ENCODE measurements at places on chromosomes 16 and 17. TPM values are rescaled to one million over a fixed set of nuclear protein-coding genes. Genes with fewer than 3 reads are reported as not detected.

DNA sequence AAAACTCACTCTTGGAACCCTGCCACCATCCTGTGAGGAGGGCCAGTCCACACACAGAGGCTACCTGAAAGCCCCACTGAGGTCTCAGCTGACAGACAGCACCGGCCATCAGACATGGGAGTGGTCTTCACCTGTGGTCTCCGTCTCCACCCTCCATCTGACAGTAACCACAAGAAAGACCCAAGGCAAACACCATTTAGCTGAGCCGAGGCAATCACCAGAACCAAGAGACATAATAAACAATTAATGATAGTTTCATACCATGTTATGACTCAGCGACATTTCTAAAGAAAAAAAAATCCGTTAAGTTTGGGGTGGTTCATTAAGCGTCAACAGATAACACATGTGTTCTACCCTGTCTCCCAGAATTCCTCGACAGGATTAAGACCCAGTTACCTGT is 6.1 kb upstream of the EVPLL start:
- no peaks in the 10 kb centered on the region for H3K4me1 ChIP-seq
- H3K27ac ChIP-seq = no peak overlapping the region
- no peak for DNase-seq
- no peaks in the 10 kb centered on the region for H3K27me3 ChIP-seq

DNA sequence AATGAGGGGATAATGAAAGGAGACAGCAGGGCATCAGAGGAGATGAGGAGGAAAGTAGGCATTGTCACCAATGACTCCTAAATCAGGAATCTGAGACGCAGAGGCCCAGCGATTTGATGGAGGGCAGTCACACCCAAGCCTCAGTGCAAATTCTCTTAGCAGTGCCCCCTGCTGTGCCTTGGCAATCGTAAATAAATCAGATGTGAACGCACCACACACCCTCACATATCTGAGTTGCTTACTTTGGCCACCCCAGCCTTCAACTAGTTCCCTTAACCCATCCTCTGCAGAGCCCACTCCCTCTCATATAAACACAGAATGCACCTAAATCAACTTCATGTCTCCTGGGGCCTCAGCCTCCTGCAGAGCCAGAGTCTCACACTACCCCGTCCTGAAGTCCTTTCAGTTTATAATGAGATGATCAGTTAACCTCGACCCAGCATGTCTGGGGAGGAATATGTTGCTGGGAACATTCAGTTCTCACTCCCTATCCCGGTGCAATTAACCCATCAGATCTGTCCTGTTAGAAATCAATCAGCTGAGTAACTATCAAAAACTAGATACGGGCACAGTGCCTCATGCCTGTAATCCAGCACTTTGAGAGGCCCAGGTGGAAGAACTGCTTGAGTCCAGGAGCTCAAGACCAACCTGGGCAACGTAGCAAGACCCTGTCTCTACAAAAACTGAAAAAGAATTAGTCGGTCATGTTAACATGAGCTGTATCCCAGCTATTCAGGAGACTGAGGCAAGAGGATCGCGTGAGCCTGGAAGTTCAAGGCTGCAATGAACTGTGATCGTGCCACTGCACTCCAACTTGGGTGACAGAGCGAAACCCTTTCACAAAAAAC is 78.4 kb downstream of the SLC39A11 start:
- DNase-seq = peak; percentile 13
- no peak overlapping the region for H3K4me3 ChIP-seq
- H3K36me3 ChIP-seq = no peaks in the 10 kb centered on the region

GRCh38 chr17:13594762-13595598 is 6.7 kb downstream of the HS3ST3A1 start:
- H3K4me3 ChIP-seq = no peak overlapping the region
- no peak overlapping the region for H3K27ac ChIP-seq
- no peaks in the 10 kb centered on the region for H3K36me3 ChIP-seq
- H3K27me3 ChIP-seq = no peaks in the 10 kb centered on the region
- no peaks in the 10 kb centered on the region for H3K4me1 ChIP-seq

DNA sequence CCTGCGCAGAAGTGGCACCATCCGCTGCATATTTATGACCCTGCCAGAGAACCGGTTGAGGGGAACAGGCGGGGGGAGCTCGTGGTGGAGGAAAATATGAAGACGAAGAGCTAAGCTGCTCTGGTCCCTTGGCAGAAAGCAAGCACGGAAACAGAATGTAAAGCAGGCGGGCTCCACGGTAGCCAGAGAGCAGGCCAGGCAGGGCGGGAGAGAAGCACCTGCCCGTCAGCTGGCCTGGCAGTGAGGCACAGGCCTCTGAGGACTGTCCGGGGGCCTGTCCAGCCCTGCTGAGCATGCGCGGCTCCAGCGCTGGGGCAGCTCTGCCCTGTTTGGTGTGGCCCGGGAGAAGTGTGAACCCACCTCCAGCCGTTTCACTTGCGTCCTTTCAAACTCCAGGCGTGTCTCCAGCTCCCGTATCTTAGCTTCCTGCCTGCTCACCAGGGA is 46.7 kb downstream of the PIPOX start:
- H3K27me3 ChIP-seq = no peaks in the 10 kb centered on the region
- H3K4me1 ChIP-seq = no peaks in the 10 kb centered on the region
- H3K27ac ChIP-seq = no peak overlapping the region
- no peak for DNase-seq
- no peaks in the 10 kb centered on the region for H3K36me3 ChIP-seq

- H3K27ac ChIP-seq = peak overlapping the region; percentile 82
- no peak for DNase-seq
- no peaks in the 10 kb centered on the region for H3K27me3 ChIP-seq
- peak overlapping the region; percentile 81 for H3K4me3 ChIP-seq
These were observed 137.7 kb upstream of the CORO6 start for GRCh38 chr17:29760279-29761039.

DNA sequence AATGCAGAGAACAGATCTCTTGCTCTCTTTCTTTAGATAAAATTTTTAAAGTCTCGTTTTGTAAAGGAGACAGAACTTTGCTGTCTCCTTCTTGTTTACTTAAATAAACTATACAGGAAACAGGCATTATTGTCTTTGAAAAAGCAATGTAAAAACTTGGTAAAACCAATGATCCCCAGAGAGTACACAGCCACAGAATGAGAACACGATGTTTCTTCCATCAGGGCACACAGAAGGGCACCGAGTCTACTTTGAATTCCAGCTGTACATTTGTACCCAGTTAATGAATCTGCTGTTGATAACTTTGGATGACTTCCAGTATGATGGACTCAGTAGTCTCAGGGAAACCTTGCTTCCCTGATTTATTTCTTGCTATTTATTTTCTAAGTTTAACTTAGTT is 8.1 kb upstream of the TMEM100 start:
- H3K4me1 ChIP-seq = no peaks in the 10 kb centered on the region
- peak overlapping the region; percentile 81 for H3K27ac ChIP-seq
- DNase-seq = no peak
- H3K36me3 ChIP-seq = no peaks in the 10 kb centered on the region
- no peak overlapping the region for H3K4me3 ChIP-seq

DNA sequence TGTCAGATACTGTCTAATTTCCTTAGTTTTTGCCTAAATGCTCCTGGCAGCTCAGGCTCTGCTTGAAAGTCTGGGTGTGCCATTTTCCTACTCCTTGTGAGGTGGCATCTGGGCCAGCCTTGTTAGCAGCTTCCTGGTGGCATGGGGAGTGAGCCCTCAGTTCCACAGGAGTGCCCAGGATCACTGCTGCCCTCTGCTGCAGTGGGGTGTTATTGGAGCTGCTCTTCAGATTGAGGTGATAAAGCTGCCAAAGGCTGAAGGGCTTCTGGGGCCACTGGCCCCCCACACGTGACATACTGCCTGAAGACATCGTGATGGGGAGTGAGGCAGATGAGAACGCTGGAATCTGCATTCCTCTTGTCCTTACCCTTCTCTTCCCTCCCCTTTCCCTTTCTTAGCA is 27.4 kb downstream of the CEP95 start:
- no peaks in the 10 kb centered on the region for H3K36me3 ChIP-seq
- H3K27ac ChIP-seq = no peak overlapping the region
- H3K4me3 ChIP-seq = no peak overlapping the region
- no peaks in the 10 kb centered on the region for H3K4me1 ChIP-seq
- DNase-seq = no peak

DNA sequence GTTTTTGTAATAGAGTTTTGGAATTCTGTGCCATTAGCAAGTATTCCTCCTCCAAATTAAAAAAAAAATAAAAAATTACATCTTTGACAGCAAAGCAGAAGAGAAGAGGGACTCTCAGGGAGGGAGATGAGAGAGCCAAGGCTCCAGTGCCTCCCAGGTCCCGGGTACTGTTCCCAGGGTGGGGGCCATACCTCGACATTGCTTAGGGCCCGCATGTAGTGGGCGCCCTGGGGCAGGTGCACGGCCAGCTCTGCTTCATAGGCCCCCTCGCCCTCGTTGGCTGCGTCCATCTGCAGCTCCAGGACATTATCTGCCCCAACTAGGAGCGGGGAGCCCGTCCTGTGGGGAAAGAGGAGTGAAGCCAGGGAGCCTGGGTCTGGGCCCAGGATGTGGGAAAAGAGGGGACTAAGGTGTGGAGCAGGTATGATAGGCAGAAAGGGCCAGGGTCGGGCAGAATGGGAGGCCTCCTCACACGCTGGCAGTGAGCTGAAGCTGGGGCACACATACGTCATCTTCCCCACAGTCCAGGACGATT is 11.2 kb downstream of the ITGA2B start:
- no peaks in the 10 kb centered on the region for H3K27me3 ChIP-seq
- no peaks in the 10 kb centered on the region for H3K36me3 ChIP-seq
- H3K4me1 ChIP-seq = no peaks in the 10 kb centered on the region

DNA sequence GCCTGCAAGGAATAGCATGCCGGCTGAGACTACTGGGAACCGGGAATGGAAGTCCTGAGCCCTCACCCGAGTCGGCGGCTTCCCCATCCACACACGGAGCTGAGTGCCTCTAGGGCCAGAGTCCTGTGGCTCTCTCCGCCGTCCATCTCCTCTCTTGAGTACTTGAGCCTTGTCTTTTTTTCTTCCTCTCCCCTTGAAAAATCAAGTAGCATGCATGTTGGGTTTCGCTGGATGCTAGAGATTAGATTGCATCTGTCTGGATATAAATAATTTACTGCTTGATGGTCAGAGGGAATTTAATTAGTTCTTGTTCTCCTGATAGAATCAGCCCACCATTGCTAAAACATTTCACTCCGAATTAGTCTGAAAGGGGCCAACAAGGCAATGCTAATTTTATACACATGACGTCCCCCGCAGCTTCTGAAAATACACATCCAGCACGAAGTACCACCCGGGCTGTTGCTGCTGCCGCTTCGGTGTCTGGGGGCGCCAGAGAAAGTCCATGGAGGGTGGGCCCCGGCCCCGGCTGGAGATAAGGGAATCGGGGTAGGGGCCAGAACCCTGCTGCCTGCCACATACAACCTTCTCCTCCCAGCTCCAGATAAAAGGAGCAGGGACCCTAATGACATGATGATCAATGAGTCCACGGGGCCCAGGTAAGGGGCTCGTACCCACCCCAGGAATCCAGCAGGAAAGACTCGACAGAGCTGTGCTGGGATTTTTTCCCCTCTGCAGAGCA is 48.5 kb downstream of the RBFOX3 start:
- DNase-seq = no peak
- no peak overlapping the region for H3K4me3 ChIP-seq
- no peaks in the 10 kb centered on the region for H3K27me3 ChIP-seq

- no peak overlapping the region for H3K4me3 ChIP-seq
- H3K27me3 ChIP-seq = peaks cover 26% of the 10 kb centered on the region
- H3K27ac ChIP-seq = no peak overlapping the region
- peaks cover 8% of the 10 kb centered on the region for H3K4me1 ChIP-seq
- no peaks in the 10 kb centered on the region for H3K36me3 ChIP-seq
These were observed 2.1 kb downstream of the SLC16A6 start for GRCh38 chr17:68288804-68289203.

- H3K27ac ChIP-seq = peak within 1 kb of the TSS; percentile 85
- no peaks in the 10 kb centered on the region for H3K27me3 ChIP-seq
- H3K4me3 ChIP-seq = peak within 1 kb of the TSS; percentile 91
- H3K36me3 ChIP-seq = no peaks in the 10 kb centered on the region
These were observed at the start of gene FAAP100 for GRCh38 chr17:81552244-81553017. Gene FAAP100, minus strand, starts transcription at chr17:81552353. Its CDS starts 23 bp downstream, at chr17:81552330.

- H3K36me3 ChIP-seq = no peaks in the 10 kb centered on the region
- no peak overlapping the region for H3K27ac ChIP-seq
- DNase-seq = no peak
- no peaks in the 10 kb centered on the region for H3K4me1 ChIP-seq
- H3K27me3 ChIP-seq = no peaks in the 10 kb centered on the region
These were observed 285.4 kb downstream of the SHISA9 start for GRCh38 chr16:13186813-13187212.

- no peaks in the 10 kb centered on the region for H3K4me1 ChIP-seq
- no peak overlapping the region for H3K27ac ChIP-seq
- no peak overlapping the region for H3K4me3 ChIP-seq
- peaks cover 21% of the 10 kb centered on the region for H3K27me3 ChIP-seq
- H3K36me3 ChIP-seq = no peaks in the 10 kb centered on the region
These were observed 7.6 kb upstream of the IRX5 start for GRCh38 chr16:54923055-54923473.

DNA sequence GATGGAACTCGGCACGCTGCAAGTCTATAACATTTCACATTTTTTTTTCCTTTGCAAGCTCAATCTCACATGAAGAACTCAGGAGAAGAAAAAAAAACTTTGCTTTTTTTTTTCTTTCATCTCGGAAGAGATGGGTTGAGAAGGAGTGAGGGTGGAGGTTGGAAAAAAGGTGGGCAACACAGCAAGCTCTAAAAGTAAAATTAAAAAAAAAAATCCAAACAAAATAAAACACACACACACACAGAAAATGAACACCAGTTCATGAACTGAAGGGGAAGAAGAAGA is 2.5 kb downstream of the MAF start:
- H3K27me3 ChIP-seq = no peaks in the 10 kb centered on the region
- DNase-seq = no peak
- peak overlapping the region; percentile 69 for H3K4me3 ChIP-seq
- no peaks in the 10 kb centered on the region for H3K4me1 ChIP-seq

GRCh38 chr16:84507011-84507982 is 2.8 kb upstream of the MEAK7 start:
- H3K4me3 ChIP-seq = peak overlapping the region; percentile 26
- peaks cover 27% of the 10 kb centered on the region for H3K4me1 ChIP-seq
- H3K36me3 ChIP-seq = no peaks in the 10 kb centered on the region
- no peak for DNase-seq

DNA sequence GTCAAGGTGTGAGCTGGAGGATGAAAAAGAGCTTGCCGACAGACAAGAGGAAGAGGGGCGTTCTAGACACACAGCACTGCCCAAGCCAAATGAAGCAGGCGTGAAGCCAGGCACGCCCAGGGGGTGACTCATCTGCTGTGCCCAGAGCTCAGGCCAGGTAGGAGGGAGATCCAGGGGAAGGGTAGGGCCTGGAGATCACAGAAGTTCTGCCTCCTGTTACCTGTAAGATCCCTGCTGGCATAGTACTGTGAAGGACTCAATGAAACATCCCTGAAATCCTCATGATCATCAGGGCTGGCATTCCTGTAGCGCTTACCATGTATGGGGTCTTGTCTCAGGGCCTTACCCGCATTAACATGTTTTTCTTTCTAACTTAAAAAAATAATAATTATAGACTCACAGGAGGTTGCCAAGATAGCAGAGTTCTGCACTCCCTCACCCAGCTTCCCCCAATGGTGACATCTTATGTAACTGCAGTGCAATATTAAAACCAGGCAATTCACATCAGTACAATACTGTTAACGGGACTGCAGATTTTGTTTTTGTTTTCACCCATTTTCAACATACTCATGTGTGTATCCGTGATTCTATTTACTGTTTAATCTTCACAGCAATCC is 158.6 kb downstream of the XYLT1 start:
- no peaks in the 10 kb centered on the region for H3K4me1 ChIP-seq
- H3K27ac ChIP-seq = peak overlapping the region; percentile 86
- peak; percentile 85 for DNase-seq
- H3K4me3 ChIP-seq = no peak overlapping the region
- H3K27me3 ChIP-seq = no peaks in the 10 kb centered on the region

The KRT9 gene
- not detected for total RNA-seq

The TP53TG3F gene
- not detected for total RNA-seq

The GP2 gene
- 11.0 TPM for total RNA-seq

The GRB7 gene
- total RNA-seq = 14.0 TPM

The ADGRG1 gene
- total RNA-seq = 27.2 TPM

The RASL10B gene
- total RNA-seq = not detected
